Osteoblast (primary cell): ENCODE measurements at places on chromosomes 4 and X.

GRCh38 chr4:142088906-142089305, 452.5 kb downstream of the IL15 start:
- H3K27ac ChIP-seq, result peak overlapping the region; percentile 100
- H3K4me1 ChIP-seq, result peaks cover 28% of the 10 kb centered on the region
- H3K36me3 ChIP-seq, result no peaks in the 10 kb centered on the region
- no peaks in the 10 kb centered on the region for H3K27me3 ChIP-seq

DNA sequence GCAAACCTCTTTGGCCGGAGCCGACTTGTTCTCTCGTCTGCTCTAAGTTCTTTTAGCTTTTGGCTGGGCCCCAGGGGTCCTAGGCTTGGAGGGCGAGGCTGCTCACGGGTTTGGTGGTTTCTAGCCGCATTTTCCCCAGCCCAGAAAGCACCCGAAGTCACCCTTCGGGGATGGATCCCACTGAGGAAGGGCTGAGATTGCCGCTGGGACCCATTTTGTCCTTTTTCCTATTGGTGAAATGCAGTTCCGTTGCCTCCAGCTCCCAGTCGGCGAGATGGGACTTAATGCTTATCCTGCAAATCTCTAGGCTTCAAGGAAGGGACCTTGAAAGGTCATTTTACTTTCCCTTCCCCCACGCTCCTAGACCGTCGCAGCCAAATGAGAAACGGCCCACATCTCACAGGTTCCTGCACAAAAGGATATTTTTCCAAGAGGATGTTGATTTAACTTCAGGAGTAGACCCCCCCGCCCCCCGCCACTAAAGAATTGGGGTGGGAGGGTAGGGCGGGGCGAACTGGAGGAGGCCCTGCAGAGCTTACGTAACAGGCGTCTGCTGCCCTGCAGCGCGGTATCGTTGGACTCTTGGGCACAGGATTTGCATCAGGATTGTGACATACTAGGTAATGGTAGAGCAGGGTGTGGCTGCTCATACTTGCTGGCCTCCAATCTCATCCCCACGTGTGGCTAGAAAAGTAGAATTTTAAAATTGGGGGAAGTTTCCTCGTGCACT, 564 bp downstream of the PGK1 start:
- DNase-seq, result peak; percentile 83
- no peaks in the 10 kb centered on the region for H3K27me3 ChIP-seq
- peak overlapping the region; percentile 87 for H3K4me3 ChIP-seq
- H3K4me1 ChIP-seq, result peaks cover 11% of the 10 kb centered on the region

DNA sequence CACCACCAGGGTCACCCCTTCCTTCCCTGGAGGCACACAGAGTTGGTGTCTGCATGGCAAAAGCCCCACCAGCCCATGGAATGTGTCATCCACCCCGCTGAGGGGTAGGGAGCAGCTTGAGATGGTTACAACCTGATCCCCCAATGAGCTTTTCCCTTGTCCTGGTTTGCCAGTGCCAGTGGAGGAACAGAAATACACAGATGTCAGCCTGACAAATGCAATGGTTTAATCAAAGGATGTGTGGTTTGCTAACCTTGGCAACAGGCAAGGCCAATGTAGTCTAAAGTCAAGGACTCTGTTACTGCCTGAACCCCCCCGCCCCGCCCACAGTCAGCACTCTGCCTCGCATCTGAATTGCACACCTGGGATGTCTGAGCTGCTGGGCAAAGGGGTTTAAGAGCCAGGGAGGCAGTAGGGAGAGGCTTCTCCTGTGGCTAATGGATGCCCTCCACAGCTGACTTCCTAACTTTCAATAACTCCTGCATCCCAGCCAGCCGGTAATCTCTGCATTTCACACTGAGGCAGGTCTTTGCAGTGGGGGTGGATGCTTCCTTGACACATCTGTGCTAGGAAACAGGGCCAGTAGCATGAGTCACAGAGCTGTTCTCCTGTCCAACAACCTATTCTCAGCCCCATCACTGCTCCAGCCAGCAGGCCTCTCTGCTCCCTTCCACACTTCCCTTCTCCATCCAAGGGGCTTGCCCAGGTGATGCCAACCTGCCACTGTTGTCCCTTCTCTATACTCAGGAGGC, 137.5 kb downstream of the AMMECR1 start:
- H3K4me1 ChIP-seq, result peaks cover 30% of the 10 kb centered on the region
- no peak overlapping the region for H3K4me3 ChIP-seq
- peak; percentile 84 for DNase-seq

DNA sequence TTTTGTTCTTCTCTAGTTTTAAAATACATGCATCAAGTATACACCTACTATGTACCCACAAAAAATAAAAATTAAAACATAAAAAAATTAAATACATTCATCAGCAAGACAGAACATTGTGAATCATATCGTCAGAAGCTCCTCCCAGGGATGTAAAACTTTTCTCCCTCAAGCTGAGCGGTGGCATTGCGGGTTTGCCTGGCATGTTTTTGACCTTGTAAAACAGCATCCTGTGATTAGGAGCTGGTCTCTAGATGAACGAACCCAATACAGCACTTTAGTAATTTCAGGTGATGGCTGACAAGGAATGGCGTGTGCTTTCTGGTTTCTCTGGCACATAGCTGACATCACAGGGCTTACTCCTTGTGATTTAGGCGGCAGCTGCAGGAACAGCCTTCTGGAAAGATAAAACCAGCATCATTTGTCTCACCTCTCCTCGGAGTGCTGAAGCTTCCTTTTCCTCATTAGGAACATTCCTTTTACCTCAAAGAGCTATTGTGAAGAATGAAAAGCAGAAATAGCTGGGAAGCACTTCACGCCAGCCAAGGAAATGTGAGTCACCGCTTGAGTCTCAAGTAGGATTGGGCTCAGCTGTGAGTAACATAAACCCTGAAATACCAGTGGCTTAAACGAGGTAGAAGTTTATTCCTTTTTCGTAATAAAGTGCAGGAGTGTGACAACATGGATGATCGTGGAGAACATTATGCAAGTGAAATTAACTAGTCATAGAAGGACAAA, 44.3 kb downstream of the NYX start:
- H3K36me3 ChIP-seq, result no peaks in the 10 kb centered on the region
- H3K4me1 ChIP-seq, result no peaks in the 10 kb centered on the region
- H3K4me3 ChIP-seq, result peak overlapping the region; percentile 59
- peak; percentile 81 for DNase-seq

DNA sequence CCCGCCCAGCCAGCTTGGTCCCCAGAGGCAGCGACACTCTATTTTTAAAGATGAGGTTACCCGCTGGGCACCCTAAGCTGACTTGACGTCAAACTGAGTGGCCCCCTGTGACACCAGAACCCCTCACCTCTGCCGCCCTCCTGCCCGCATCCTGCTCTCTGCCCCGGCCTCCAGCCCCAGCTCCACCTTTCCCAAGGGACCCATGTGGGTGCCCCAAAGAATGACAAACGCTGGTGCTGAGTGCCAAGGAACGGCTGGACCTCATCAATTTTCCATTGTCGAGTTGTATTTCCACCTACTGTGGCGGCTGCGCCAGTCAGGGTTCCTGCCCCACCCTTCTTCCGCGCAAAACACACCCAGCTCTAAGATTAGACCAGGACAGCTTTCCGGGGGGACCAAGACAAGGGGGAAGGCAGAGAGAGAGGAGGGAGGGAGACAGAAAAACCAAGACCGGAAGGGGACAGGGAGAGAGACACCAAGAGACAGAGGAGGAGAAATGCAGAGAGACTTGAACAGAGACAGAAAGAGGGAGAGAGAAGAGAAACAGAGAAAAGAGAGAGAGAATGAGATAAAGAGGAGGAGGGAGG, 2.0 kb downstream of the PRKX start:
- DNase-seq, result no peak
- H3K4me3 ChIP-seq, result peak overlapping the region; percentile 72
- H3K4me1 ChIP-seq, result peaks cover 11% of the 10 kb centered on the region
- H3K27ac ChIP-seq, result no peak overlapping the region

GRCh38 chr4:2935762-2936743, 27.2 kb downstream of the NOP14 start:
- H3K27ac ChIP-seq, result peak overlapping the region; percentile 94
- H3K4me3 ChIP-seq, result peak overlapping the region; percentile 95
- peaks cover 48% of the 10 kb centered on the region for H3K36me3 ChIP-seq
- H3K27me3 ChIP-seq, result no peaks in the 10 kb centered on the region

- H3K4me1 ChIP-seq, result no peaks in the 10 kb centered on the region
- no peak overlapping the region for H3K4me3 ChIP-seq
- no peaks in the 10 kb centered on the region for H3K27me3 ChIP-seq
- H3K36me3 ChIP-seq, result no peaks in the 10 kb centered on the region
Observed at GRCh38 chr4:180372691-180373090, 1870.5 kb upstream of the TENM3 start.

- no peaks in the 10 kb centered on the region for H3K4me1 ChIP-seq
- H3K36me3 ChIP-seq, result no peaks in the 10 kb centered on the region
- H3K4me3 ChIP-seq, result no peak overlapping the region
- H3K27ac ChIP-seq, result no peak overlapping the region
- DNase-seq, result no peak
- H3K27me3 ChIP-seq, result no peaks in the 10 kb centered on the region
Observed at GRCh38 chrX:138946926-138947325, 235.4 kb upstream of the FGF13 start.

GRCh38 chr4:110417136-110417535, 58.8 kb upstream of the ENPEP start:
- no peak for DNase-seq
- H3K4me3 ChIP-seq, result no peak overlapping the region
- no peak overlapping the region for H3K27ac ChIP-seq
- no peaks in the 10 kb centered on the region for H3K27me3 ChIP-seq
- no peaks in the 10 kb centered on the region for H3K36me3 ChIP-seq
- H3K4me1 ChIP-seq, result no peaks in the 10 kb centered on the region

DNA sequence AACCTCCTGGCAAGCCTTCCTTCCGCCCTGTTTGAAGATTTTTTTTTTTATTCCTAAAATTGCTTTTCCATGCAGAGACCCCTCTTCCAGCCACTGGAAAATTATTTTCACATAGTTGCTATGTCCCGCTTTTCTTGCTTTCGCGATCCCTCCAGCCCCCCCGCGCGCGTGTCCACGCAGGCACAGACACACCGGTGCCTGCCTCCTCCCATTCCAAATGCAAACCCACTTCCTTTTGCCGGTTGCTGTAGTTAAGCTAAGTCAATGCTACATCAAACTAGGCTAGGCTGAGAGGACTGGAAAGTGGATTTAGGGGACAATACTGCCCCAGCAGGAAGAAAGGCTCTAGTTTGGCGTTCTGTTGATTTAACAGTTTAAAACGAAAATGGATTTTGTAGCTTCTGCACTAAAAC, 111.0 kb downstream of the DHX15 start:
- H3K27me3 ChIP-seq, result peaks cover 24% of the 10 kb centered on the region
- peaks cover 16% of the 10 kb centered on the region for H3K4me1 ChIP-seq
- DNase-seq, result peak; percentile 87
- H3K36me3 ChIP-seq, result no peaks in the 10 kb centered on the region

DNA sequence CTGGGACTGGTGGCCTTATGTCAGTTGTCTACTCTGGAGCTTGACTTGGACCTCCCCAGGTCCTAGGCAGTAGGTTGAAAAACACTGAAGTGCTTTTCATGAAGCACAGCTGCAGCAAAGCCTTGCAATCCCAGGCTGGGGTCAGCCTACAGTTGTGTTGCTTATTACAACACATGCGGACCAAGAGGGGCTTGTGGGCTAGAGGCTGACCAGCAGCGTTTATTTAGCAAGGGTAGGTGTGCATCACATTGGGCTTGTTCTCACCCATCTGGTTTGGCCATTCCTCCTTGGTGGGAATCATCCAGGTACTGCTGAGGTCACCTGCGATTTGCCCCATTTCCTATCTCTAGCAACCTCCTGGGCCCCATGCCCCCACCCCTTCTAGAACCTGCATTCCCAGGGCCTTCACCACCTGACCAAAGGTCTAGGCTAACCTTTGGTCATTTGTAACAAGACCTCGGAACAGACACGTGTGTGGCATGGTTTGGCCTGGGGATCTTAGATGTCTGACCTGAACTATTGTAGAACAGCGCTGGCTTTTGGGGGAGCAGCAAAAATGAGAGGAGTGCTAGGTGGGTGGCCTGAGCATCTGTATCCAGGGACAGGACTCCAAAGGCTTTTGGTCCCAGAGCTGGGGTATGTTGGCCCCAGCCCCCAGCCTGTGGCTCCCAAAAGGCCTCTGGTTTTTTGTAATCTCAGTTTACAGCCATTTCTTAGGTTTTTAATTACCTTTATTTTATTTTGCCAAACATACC, 3.0 kb downstream of the RPL10 start:
- peaks cover 3% of the 10 kb centered on the region for H3K4me1 ChIP-seq
- no peak overlapping the region for H3K27ac ChIP-seq
- DNase-seq, result no peak
- H3K4me3 ChIP-seq, result no peak overlapping the region
- peaks cover 30% of the 10 kb centered on the region for H3K36me3 ChIP-seq
- H3K27me3 ChIP-seq, result no peaks in the 10 kb centered on the region

DNA sequence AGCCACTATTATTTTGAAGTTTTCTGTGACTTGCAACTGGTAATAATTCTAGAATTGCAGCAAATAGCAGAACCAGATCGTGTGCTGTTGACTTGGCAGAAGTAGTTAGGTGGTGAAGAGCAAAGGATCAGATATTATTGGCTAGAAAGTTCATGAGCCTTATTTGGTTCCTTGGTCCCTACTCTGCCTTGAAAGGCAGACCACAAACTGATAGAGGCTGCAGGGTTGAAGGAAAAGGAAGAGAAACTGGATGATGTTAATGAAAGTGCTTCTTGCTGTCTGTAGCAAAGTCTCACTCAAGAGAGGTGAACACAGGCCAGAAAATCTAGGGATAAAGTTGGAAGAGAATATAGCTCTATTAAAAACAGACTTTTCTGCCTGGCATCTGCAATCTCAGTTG, 41.2 kb upstream of the RNF150 start:
- no peaks in the 10 kb centered on the region for H3K4me1 ChIP-seq
- H3K4me3 ChIP-seq, result no peak overlapping the region
- DNase-seq, result no peak
- no peaks in the 10 kb centered on the region for H3K36me3 ChIP-seq
- H3K27me3 ChIP-seq, result peaks cover 16% of the 10 kb centered on the region

- no peak overlapping the region for H3K4me3 ChIP-seq
- no peaks in the 10 kb centered on the region for H3K4me1 ChIP-seq
- DNase-seq, result no peak
- H3K27ac ChIP-seq, result no peak overlapping the region
Observed at GRCh38 chr4:35548921-35549320, 695.4 kb downstream of the ARAP2 start.

GRCh38 chrX:120021927-120022326, 55.6 kb downstream of the RHOXF2B start:
- no peaks in the 10 kb centered on the region for H3K4me1 ChIP-seq
- H3K27ac ChIP-seq, result no peak overlapping the region
- no peaks in the 10 kb centered on the region for H3K36me3 ChIP-seq
- DNase-seq, result no peak

DNA sequence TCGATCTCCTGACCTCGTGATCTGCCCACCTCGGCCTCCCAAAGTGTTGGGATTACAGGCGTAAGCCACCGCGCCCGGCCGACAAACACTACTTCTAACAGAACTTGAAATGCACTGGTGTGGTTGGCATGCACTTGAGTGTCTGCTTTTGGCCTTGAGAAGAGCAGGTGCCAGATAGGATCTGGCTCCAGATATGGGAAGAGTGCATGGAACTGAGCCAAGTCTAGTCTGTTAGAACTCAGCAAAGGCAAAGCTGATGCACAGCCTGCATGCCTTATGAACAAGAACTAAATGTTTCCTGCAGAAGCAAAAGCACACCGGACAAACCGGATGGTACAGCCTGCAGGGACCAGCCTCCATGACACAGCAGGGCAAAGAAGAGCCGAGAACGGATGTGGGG, 35.1 kb upstream of the TBL1X start:
- H3K36me3 ChIP-seq, result no peaks in the 10 kb centered on the region
- no peaks in the 10 kb centered on the region for H3K4me1 ChIP-seq
- no peak overlapping the region for H3K27ac ChIP-seq
- no peak for DNase-seq
